ENCODE measurements at places on chromosomes 11 and 22. TPM values are rescaled to one million over a fixed set of nuclear protein-coding genes. Genes with fewer than 3 reads are reported as not detected.
A peak's percentile ranks its signal among the peaks of the same experiment; 100 is the strongest.

The CARNS1 gene
- total RNA-seq, result 20.7 TPM

The PTPRJ gene
- 5.7 TPM for total RNA-seq

The PGA4 gene
- total RNA-seq, result not detected

The HEPACAM gene
- total RNA-seq, result not detected

The PGR gene
- total RNA-seq, result 9.8 TPM

The CCDC89 gene
- total RNA-seq, result 0.58 TPM

GRCh38 chr22:50696251-50696798 lies 23.7 kb downstream of the SHANK3 start:
- no peak for DNase-seq

DNA sequence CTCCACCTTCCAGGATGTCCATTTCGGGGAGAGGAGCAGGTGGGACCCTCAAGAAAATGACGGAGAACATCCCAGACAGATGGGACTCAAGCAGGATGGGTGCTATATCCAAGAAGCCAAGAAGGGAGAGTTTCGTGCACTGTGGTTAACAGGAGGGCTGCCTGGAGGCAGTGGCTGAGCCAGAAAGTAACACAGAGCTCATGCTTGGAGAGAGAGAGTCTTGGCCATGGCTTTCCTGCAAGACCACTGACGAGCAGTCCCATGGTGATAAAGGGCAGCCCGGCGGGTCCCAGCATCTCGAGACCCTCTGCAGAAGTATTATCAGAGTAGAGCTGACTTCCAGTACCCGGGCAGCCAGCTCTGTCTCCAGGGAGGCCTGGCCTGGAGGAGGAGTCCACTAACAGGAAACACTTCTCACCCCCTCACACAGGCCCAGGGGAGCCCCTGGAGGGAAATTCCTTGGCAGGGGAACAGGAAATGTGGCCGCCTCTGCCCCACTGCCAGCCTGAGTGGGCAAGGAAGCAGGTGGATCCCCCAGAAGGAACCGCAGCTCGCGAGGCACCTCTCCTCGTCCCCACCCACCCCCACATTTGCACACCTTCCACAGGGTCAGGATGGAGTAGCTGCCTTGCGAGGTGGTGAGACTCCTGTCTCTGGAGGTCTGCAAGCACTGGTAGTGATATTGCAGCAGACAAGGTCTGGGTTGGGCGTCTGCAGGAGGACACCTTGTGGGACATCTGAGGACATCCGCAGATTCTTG lies 32.2 kb downstream of the CYTH4 start:
- no peak for DNase-seq

DNA sequence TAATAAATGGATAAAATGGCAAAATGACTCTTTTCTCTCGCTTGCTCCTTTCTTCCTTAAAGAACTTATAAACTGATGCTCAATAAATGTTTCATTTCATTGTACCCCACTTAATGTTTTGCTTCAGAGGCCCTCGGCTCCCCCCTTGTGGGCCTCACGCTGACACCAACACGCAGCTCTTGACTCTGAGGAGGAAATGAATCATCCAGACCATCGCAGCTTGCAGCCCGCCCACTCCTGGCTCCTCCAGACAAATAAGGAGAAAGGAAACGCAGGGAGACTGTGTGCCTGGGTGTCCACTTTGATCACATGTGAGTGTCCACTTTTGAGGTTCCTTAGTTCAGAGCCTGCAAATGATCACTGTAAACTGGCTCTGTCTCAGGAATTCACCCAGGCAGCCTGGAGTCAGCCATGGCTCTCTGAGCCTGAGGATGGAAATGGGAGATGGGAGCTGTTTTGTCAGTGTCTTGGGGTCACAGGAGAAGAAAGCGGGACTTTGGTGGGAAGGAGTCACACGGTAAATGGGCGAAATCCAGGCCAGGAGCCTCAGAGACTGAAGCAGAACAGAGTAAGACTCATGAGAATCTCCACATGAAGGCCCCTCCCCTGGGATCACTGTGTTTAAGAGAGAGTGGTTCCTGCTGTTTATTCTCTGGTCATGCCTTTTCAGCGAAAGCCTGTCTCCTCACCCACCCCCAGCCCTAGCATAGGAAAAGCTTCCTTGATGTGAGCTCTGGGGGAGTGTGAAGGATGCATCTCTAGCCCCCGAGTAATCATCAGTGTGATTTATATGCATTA lies 96.5 kb downstream of the CWC15 start:
- peak; percentile 84 for DNase-seq

Data from heart right ventricle (tissue), 16 donors.